Cortex of kidney (tissue), 1 donor: ENCODE measurements at places on chromosomes 5 and 9.

DNA sequence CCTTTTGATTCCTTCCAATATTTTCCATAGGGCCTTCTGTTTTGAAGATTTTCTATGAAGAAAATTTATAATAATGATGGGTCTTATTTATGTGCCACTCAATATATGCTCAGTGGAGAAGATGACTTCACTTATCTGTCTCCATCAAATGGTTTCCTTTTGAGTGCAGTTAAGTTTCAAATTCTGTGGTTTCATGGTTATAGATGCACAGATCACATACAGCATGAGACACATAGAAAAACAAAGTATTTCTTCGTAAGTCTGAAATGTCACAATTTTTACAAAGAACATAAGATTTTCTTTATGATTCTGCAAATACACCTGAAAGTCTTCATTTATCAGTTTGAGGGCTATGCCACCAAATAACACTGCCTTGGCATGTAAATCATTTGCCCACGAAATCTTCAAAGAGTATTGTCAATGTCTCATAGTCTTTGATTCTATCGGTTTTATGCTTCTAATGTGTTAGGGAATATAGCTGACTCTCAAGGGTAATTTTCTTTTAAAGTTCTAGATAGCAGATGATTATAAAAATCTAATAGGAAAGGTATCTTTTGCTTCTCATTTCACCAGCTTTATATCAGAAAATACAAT, 14.1 kb downstream of the CFAP95 start:
- DNase-seq = no peak

DNA sequence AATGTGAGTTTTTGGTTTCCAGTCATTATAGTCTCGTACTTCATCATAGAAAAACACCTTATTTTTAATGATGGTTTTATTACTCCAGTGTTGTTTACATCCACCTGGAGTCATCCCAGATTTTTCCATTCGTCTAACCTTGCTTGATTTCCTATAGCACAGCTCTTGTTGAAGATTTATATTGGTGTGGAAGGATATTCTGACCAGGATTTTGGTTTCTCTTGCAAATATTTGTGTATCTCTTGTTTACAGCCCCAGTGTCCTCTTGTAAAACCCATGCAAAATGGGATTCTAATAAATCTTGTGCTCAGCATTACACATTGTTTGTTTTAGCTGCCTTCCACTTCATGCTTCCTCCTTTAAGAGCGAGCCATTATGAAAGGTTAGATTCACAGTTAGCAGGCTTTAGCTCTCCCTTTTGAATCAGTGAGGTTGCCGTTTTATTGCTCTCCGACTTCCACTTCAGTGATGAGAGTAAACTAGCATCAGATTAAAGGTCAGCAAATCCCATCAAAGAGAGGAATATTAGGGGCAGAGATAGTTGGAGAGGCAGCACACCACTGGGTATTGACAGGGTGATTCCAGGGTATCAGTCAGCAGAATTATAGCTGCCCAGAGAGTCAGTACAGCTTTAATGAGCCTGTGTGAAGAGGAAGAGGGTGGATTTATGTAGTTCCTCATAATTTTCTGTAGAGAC, 157.1 kb downstream of the PBX3 start:
- no peak for DNase-seq

GRCh38 chr5:54518146-54518817, 723 bp downstream of the SNX18 start:
- DNase-seq = no peak

DNA sequence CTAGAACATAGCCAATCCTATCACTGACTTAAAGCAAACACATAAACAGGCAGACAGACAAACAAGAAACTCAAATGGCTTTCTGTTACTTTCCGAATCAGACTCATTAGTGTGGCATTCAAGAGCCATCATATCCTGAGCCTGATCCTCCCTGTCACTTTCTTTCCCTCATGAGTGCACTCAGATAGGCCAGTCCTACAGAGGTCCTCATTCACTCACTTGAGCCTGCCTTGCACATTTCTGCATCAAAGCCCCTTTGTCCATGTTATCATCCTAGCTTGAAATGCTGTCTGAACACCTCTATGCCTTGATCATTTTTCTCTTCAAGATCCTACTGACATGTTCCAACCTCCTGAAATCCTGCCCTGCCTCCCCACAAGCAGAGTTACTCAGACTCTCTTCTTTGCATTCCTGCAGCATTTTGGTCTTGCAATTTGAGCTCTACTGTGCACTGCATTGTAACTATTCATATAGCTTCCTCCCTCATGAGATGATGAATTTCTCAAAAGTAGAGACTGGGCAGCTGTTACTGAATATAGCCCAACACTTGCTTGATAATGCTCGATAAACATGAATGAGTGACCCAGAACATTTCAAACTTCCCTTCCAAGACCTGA, 126.9 kb downstream of the PALM2AKAP2 start:
- DNase-seq = no peak

- no peak for DNase-seq
These were observed 280.2 kb downstream of the CDK5RAP2 start for GRCh38 chr9:120299785-120300184.

DNA sequence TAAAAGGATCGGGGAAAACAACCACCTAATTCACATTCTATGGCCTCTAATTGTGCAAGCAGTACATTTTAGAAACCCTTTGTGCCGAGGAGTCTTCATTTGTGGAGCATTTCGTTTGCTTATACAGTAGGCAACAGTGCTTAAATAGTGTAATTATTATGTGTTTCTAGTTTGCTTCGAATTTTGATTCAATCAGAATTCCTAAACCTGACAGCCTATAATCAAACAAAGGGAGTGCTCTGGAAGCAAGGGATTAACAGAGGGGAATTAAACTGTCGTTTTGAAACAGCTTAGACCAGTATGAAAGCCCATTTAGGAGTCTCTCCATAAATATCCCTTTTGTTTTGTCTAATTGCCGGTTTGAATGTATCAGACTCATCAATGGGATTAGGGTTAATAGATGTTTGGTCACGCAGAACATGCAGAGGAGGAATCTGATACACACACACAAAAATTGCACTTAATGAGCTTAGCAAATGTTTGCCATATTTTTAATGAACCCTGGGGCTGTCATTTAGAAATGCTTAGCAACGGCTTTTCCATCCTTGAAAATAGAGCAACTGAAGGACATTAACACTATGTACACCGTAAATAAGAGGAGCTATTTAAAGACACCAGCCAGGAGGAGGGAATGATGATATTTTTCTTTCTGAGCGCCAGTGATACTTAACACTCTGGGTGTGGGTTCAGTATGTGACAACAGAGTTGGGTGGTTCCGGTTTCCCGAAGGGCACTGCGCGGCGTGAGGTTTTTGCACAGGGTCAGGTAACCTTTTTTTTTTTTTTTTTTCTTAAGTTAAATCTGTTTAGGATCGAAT, 404.7 kb downstream of the TLE4 start:
- no peak for DNase-seq

- DNase-seq = no peak
These were observed 100.4 kb downstream of the VPS13A start for GRCh38 chr9:77277719-77278118.

- no peak for DNase-seq
These were observed 379.4 kb downstream of the SPATA31D1 start for GRCh38 chr9:82367929-82368328.

GRCh38 chr5:424301-425110, 18.5 kb upstream of the EXOC3 start:
- no peak for DNase-seq

DNA sequence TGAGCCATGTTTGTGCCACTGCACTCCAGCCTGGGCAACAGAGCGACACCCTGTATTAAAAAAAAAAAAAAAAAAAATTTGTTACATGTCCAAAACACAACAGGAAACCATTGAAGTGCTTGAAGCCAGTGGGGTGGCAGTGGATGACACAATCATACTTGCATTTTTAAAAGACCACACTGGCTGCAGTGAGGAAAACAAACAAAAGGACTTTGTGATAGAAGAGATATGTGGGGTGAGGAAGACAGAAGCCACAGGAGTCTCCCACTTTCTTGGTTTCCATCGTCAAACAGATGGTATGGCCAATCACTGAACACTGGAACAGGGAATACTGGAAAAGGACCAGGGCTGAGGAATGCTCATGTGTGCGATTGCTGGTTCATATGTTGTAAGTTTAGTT, 20.9 kb upstream of the COMMD10 start:
- no peak for DNase-seq

GRCh38 chr9:97388721-97389238, 23.1 kb upstream of the TDRD7 start:
- no peak for DNase-seq

DNA sequence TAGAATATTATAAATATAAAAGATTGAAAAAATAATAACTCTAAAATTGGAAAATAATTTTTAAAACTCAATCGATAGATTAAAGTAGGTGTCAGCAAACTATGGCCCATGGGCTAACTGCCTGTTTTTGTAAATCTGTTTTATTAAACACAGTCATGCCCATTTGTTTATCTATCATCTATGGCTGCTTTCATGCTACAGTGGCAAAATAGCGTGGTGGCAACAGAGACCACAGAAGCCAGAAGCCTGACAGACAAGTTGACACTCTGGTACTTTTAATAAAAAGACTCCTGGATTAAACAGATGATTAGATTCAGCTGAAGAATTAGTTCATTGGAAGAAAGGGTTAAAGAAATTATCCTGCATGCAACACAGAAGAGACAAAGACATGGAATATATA, 400.7 kb upstream of the RORB start:
- no peak for DNase-seq

DNA sequence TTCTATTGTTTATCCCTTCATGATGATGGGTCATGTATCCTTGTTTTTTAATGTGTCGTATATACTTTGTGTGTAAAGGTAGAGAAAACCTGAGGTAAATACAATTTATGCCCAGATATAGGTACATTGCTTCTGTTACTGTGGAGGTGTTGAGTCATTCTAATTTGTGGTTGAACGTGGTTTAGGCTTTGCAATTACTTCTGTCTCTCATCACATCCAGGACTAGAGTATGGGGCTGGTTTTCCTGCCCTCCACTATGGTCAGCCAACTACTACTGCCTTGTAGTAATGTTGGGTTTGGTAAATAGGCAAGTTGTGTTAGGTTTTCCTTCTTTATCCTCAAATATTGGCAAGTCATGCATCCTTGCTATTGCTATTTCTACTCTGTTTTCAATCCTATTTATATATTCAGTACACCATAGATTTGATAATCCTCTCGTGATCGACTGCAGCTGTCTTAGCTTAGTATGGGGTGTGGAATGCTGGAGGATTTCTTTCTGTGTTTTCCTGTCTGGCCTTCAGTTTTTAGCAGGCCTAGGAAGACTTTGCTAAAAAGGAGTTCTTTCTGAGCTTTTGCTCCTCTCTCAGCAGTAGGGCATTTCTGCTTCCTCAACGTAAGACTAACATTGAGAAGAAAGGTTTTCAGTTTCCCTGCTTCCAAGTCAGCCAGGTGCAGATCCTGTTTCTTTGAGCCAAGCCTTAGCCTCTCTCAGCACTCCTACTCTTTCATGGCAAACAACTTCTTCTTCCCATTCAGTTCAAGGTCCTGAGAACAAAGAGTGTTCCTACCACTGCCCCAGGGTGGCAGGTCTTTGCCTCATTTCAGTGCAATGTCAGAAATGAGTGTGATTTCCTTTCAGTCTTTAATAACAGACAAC, 844.4 kb upstream of the CDH18 start:
- DNase-seq = no peak

DNA sequence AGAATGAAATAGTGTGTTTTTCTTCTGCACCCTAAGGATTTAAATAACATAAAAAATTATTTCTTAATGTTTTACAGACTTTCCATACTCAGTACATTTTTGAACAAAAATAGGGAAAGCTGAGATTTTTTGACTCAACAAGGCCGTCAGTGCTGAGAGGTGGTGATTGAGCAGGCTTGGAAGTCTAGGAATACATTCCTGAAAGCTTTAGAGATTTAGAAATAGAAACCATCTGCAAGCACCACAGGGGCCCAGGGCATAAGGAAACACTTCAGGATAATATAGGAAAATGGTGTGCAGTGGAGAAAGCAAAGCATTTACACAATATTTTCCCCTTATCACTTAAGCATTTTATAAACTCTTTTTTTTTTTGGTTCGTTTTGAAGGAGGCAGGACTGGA, 5.2 kb downstream of the BASP1 start:
- no peak for DNase-seq

- no peak for DNase-seq
These were observed 77.4 kb downstream of the NREP start for GRCh38 chr5:111679611-111680010.

GRCh38 chr9:76255781-76256455, 138.3 kb downstream of the RFK start:
- no peak for DNase-seq

GRCh38 chr5:165569551-165569950, 2064.1 kb downstream of the MAT2B start:
- DNase-seq = no peak

- DNase-seq = no peak
These were observed 226.3 kb downstream of the SMARCA2 start for GRCh38 chr9:2241461-2241835.

GRCh38 chr5:16315501-16315900, 135.9 kb upstream of the MARCHF11 start:
- DNase-seq = no peak

GRCh38 chr5:5464036-5464715, 41.7 kb downstream of the ICE1 start:
- DNase-seq = no peak

DNA sequence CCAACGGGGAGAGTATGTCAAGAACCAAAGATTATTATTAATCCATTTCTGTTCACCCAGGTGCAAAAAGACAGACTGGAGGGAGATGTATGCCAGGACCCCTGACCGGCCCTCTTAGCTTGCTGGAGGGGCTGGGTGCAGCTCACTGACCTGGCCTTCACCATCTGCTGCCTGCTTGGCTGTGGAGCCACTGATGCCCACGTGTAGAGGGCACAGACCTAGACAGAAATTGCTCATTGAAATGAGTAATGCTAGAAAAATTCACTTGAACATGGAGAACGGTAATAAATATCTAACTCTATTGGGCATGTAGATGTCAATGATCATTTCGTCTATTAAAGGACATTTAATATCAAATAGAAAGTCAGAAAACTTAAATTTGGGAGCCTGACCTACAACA, 58.8 kb upstream of the ERCC6L2 start:
- DNase-seq = no peak

DNA sequence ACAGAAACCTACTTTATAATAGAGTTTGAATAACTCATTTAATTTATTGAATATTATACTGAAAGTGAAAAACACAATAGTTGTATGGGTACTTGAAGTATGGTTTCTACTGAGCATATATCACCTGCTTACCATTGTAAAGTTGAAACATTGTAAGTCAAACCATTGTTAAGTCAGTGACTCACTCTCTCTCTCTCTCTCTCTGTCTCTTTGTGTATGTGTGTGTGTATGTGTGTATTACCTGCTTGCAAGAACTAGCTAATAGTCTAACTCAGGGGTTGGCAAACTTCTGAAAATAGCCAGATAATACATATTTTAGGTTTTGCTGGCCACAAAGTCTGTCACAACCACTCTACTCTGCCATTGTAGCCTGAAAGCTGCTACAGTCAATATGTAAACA, 564.3 kb upstream of the ZNF608 start:
- DNase-seq = no peak

- no peak for DNase-seq
These were observed 16.4 kb upstream of the C5orf47 start for GRCh38 chr5:173972607-173972924.

GRCh38 chr5:152532714-152533113, 127.6 kb upstream of the NMUR2 start:
- no peak for DNase-seq

- no peak for DNase-seq
These were observed 138.8 kb downstream of the GRIA1 start for GRCh38 chr5:153629027-153629895.

- no peak for DNase-seq
These were observed 68.6 kb downstream of the NLN start for GRCh38 chr5:65790371-65791163.
